T-helper 22 cell (primary cell): ENCODE measurements at places on chromosomes 2 and 18.
A peak's percentile ranks its signal among the peaks of the same experiment; 100 is the strongest.

GRCh38 chr18:55421615-55422419 is 166.2 kb downstream of the TCF4 start:
- no peak for DNase-seq

DNA sequence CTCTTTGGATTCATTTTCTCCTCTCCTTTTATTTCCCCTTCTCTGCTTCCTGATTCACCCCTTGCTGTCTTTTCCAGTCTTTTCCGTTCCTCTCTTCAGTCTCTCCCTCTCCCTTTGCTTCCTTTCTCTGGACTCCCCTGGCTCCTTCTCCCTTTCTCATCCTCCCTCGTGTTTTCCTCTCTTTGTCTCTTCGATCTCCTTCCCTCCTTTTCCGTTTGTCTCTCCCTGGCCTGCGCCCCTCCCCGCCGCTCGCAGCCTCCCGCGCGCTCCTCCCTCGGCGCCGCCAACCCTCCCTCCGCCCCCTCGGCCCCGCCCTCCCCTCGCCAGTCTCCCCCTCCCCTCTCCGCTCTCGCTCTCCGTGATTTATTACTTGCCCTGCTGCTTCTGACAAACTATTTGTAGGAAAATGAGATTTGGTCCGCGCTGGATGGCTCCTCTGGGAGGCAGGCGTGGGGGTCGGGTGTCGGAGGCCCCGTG is 46.0 kb upstream of the PAX8 start:
- DNase-seq, result peak; percentile 9

DNA sequence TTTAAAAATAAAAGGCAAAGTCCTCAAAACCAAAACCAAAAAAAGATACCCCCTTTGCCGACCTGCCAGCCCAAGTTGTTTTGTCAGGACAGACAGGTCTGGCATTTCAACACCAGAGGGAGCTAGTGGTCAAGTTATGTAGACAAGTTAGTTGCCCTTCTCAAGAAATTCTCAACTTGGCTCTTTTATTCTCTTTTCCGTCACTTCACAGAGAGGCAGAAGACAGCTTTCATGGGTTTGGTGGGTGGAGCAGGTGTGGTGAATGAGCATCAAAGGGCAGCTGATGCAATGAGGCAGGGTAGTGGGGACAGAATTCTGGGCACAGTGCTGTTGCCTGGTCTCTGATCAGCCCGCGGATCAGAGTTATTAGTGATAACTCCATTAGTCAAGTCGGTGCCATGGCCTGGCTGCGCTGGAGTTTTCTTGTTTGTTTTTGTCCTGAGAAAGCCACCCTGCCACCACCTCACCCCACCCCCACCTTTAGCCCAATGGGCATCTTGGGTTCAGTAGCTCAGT is 303.7 kb upstream of the EPAS1 start:
- DNase-seq, result peak; percentile 7

DNA sequence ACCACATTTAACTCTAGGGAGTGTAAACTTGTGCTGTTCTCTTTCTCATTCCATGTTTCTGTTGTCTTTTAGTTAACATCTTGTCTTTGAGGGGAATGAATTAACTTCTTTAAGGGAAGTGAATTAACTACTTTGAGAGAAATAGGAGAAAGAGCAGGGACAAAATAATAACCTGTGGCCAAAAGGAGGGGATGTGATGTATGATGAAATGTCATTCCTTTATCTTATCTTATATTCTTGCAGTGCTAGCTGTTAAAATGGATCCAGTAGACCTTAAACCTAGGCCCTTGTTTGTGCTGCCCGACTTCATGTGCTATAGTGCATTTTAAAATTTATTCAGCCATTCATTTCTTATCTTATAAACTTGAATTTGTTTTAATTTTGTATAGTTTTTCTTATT is 18.4 kb downstream of the ABI2 start:
- no peak for DNase-seq

GRCh38 chr2:164386231-164386630 is 235.1 kb downstream of the GRB14 start:
- DNase-seq, result no peak

DNA sequence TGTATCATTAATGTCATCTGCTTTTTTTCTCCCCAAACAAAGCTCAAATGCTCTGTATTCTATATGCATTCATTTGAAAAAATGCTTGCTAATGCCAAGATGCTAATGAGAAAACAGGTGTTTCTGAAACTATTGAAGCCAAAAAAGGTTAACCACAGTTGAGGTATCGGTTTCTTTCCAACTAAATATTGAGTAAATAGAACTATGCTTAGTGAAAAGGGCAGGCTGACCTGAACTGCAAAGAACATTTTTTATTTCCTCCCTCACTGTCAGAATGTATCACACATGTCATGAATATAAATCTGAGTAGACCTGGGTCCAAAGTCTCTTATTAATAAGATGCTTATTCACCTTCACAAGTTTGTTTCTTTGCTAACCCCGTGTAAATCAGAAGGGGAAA is 866.6 kb downstream of the CPS1 start:
- no peak for DNase-seq

GRCh38 chr18:47418746-47419145 is 167.3 kb upstream of the SKOR2 start:
- DNase-seq, result no peak

DNA sequence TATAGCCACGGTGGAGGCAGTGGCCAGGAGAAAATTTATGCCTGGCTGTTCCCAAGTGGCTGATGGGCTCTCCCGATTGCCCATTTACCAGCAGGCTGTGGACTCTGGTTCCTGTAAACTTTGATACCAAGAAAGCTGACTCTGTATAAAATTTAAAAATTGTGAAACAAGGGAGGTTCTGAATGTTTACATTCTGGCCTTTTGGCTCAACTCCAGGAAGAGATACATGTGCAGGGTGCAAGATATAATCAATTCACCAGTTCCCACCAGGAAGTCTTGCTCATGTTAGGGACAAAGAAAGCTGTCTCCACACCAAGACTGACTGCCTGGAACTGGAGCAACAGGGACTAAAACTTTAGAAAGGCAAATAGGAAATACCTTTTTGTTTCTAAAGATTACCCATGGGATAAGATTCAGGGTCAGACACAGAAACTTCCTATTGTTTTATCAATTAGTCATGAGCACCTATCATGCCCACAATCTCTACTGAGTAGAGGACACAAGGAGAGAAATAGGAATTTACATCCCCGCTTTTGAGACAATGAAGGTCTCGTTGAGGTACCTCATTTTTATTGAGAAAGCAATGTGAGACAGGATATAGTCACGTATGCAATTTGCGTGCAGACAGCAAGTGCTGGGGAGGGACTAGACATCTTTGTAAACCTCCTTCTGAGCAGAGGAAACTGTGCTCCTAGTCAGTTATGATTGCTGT is 123.5 kb downstream of the LIPG start:
- no peak for DNase-seq
